ENCODE measurements at places on chromosomes 13 and 19. TPM values are rescaled to one million over a fixed set of nuclear protein-coding genes. Genes with fewer than 3 reads are reported as not detected.
A peak's percentile ranks its signal among the peaks of the same experiment; 100 is the strongest.

- no peak for DNase-seq
These were observed 306.4 kb downstream of the KLF5 start for GRCh38 chr13:73365252-73365651.

DNA sequence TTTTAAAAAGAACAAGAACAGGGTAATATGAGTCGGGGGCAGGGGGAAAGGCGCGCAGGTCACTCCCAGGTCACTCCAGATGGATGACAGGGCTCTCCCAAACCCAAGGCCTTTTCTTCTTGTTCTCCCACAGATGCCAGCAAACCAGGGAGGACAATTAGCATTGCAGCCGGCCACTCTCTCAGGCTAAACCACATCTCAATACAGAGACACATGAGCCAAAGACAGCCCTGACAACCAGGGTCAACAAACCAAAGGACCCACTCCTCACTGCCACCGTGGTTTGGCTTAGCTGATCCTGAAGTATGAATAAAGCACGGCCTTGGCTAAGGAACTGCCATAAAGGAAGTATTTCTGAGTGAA is 47.3 kb downstream of the LATS2 start:
- DNase-seq, result no peak

GRCh38 chr19:28486926-28487325 is 726.0 kb downstream of the UQCRFS1 start:
- DNase-seq, result no peak

DNA sequence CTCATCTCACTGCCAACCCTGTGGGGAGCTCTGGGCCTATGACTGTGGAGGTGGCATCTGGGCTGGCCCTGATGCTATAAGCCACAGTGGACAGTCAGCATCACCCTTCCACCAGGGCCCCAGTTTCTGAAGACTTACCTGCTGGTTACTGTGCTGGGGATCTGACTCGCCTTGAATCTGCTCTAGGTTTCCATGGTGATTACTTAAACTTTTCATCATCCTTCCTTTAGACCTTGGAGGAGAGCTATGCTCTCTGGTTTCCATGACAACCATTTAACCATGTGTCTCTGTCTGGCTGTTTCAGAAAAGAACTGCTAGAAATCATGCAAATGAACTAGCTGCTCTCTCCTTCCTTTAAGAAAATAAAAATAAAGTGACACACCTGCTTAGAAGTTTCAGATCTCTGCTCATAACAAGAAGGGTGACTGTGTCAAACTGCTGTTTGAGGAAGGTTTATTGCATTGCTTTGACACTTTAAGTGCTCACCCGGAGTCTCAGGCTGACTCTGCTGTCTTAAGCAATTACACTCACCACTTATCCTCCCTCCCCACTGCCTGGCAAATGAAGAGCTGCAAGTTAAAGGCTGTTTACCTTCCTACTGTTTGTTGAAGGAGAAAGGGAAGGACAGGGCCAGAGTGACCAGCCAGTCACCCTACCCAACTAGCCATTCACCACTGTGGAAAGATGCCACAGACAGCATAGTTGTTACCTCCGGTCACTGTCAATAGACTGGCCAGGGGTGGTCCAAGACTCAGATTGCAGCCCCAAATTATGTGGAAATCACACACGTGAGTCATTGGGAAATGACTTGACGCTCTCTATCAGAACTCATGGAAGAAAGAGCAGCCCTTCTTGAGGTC is 87.6 kb downstream of the HSPH1 start:
- DNase-seq, result peak; percentile 43

GRCh38 chr19:33953023-33953422 is 156.4 kb downstream of the KCTD15 start:
- DNase-seq, result no peak

DNA sequence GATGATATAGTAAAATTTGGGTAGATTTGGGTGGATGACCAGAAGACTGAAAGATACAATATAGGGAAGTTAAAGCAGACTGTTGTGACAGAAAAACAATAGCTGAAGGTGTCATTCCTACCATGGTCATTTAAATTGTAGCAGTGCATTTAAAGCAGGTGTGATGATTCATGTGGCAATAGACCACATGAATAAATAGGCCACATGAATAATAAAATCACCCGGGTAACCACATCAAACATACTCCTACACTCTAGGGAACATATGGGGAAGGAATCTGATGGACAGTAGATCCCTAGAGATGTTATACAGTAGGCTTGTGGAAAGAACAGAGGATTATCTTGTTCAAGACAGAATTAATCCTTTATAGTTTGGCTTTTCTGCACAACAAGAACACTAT is 392.6 kb downstream of the SLITRK5 start:
- DNase-seq, result no peak

DNA sequence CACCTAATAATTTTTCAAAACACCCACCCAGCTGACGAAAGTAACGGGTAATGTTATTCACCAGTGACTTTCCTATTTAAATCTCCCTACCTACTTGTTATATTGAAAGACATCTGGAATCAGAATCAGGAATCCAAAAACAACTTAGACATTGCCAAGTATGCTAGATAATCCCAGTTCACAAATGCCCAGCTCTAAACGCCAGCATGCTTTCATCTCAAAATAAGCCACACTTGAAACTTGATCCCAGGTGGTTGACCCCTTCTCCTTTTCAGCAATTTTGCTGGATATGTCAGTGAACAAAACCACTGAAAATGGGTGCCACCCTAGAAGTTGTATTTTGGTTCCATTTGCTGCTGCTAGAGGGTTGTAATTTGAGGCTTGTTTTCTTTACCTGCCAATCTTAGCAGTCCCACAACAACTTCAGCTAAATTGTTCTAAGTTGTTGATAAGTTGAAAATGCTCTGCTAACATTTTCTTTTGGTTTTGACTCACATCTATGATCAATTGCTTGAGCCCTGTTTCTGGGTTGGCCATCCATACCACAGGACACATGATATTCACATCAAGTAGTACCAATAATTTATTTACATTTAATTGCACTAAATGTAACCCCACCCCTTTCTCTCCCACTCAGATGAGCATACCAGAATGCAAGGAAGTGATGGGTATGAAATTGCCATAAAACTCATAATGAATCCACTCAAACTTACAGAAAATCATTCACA is 66.4 kb downstream of the DCT start:
- DNase-seq, result no peak

- DNase-seq, result no peak
These were observed 1893.2 kb downstream of the PCDH9 start for GRCh38 chr13:65336916-65337315.

- DNase-seq, result no peak
These were observed 27.3 kb downstream of the MYCBP2 start for GRCh38 chr13:77299587-77299986.

- DNase-seq, result no peak
These were observed 37.2 kb downstream of the STK24 start for GRCh38 chr13:98539666-98540065.

- no peak for DNase-seq
These were observed 9.9 kb upstream of the MEX3D start for GRCh38 chr19:1577929-1578618.

DNA sequence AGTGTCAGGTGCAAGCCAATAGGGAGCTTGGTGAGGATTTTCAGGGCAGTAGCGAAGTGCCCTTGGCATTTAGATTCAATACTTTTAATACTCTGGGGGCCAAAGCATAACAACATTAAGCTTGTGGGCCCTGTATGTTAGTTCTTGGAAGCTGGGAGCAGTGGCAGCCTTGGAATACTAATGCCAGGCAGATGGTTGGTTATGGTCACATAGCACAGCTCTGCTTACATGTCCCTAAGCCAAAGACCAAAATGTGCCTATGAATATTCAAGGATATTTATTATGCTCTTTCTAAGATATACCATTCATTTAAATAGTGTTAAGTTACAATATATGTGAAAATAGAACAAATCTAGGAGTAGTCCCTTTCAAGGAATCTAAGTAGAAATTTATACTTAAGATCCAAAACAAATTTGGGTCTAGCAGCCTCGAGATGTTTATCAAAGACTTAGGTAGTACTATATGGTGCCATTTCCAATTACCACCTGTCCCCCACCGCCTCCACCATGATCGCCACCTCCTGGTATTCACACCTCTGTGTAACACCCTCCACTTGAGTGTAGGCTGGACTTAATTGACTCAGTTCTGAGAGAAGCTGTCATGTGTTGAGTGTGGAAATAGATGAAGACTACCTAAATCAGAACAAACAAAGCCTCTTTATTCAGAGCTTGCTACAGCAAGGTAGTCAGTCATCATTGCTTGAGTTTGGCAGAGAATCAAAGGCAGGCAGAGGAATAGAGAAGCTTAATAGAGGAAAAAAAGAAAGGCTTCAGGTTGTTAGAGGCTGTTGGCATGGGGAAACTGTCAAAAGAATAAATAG is 261.0 kb downstream of the GPC5 start:
- no peak for DNase-seq

GRCh38 chr13:98454389-98454881 is 122.5 kb downstream of the STK24 start:
- no peak for DNase-seq

DNA sequence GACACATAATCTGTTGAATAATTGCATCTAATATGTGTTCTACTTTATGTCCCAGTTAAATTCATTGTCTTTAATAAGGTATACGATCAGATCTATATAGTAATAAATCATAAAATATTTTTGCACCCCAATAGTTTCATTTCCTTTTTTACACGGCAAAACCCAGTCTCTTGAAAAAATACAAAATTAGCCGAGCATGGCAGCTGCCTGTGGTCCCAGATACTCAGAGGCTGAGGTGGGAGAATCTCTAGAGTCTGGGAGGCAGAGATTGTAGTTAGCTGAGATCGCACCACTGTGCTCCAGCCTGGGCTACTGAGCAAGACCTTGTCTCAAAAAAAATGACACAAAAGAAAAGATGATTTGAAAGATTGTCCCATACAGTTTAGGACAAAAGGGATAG is 52.3 kb upstream of the PARP4 start:
- DNase-seq, result no peak

- DNase-seq, result no peak
These were observed 8.2 kb downstream of the FXYD5 start for GRCh38 chr19:35162471-35163326.

DNA sequence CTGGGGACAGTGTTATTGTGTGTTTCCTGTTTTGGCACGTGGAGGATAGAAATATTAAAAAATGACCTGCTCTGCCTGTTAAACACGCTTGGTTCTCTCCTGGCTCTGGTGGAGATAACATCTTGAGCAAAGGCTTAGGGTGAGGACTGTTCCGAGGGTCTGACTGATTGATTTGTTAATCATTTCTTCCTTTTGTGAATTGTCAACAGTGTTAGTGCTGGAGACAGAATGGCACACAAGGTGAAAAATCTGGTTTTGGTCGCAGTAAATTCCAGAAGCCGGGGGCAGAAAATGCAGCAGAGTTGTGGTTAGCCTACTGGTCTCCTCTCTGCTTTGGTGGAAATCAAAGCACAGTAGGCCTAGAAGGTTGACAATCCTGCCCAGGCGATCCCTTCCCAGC is 163.6 kb downstream of the FGF9 start:
- DNase-seq, result no peak

DNA sequence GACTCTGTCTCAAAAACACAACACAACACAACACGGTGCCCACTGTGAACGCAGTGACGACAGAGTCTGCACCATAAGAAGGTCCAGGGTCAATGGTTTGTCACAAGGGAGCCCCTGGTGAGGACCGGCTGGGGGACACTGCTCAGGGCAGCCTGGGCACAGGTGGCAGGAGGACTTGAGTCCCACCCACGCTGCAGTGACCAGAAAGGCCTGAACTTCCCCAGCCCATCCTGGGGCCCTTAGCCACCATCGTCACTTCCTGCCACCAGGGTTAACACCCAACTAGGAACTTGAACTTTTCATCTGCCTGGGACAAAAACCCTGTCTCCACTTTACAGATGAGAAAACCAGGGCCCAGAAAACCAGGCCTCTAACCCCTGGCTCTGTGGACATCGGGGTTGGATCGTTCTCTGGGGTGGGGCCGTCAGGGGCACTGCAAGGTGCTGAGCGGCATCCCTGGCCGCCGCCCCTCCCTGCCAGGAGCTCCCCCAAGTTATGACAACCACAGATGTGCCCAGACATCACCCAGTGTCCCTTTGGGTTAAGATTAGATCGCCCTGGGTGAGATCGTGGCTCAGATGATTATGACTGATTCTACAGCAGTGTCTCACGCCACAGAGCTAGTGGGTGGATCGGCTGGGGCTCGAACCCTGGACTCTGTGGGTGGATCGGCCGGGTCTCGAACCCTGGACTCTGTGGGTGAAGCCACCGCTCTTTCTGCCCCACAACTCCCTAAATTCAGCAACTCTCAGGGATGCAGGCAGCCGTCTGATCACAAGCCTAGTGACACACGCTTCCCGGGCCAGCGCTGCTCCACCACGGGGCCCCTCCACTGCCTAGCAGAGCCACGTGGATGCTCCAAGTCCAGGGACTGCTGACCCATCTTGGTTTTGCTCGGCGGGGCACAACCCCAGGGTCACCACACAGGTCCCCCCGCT is 14.0 kb downstream of the MOB3A start:
- DNase-seq, result peak; percentile 64

- no peak for DNase-seq
These were observed 21.0 kb downstream of the ZNF45 start for GRCh38 chr19:43914051-43914450.

- DNase-seq, result no peak
These were observed 202.7 kb downstream of the SHISA2 start for GRCh38 chr13:25848812-25849745.

GRCh38 chr19:17625980-17626379 is 62.2 kb downstream of the UNC13A start:
- DNase-seq, result no peak

DNA sequence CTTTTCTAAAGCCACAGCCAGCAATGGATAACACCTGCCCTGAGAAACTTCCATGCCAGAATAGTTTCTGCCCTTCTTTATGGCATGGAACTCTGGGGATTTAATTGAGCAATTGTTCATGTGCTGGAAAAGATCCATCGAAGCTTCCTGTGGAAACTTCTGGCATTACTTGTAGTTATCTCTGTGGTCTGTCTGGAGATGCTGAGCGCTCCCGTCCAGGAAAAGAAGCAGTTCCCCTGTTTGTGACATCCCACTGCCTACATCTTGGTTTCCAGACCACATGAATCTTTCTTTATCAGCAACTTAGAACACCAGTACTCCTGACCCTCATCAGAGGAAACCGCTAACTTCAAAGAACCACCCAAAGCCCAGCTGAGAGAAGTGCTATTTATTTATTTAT is 24.6 kb downstream of the FLT1 start:
- DNase-seq, result no peak

The APC2 gene
- total RNA-seq, result 0.26 TPM

The FGF21 gene
- total RNA-seq, result not detected

The PEG3 gene
- 0.16 TPM for total RNA-seq

The SMIM44 gene
- total RNA-seq, result not detected

The CFD gene
- 1.8 TPM for total RNA-seq

The TMC4 gene
- total RNA-seq, result not detected

The ZNF888 gene
- total RNA-seq, result 6.1 TPM

The NAXD gene
- 21.1 TPM for total RNA-seq

The ZNF296 gene
- total RNA-seq, result 5.4 TPM

The S1PR4 gene
- 37.5 TPM for total RNA-seq

The GRK1 gene
- total RNA-seq, result not detected

Data from activated naive CD8-positive, alpha-beta T cell treated with anti-CD3 and anti-CD28 coated beads for 36 hours (primary cell).